H1 (cell line): ENCODE measurements at places on chromosomes 6 and 20.

DNA sequence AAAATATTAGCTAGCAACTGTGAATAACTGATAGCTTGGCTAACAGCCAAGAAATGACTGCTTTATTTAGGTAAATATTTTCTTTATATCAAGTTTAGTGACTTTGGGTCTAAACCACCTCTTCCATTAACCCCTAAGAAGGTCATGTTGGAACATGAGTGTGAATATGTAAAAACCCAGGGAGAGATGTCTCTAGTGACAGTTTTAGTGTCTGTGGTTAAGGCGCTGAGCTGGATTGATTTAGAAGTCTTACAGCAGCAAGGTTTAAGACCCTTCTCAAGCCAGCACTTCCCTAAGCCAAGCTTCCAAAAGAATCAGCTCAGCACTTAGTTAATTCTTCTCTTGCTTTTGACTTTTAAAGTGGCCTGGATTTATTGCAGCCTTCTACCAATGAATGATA, 11.4 kb upstream of the SIRT5 start:
- DNase-seq = no peak

- no peak for DNase-seq
These were observed 632.8 kb downstream of the HACE1 start for GRCh38 chr6:104226790-104227446.

- DNase-seq = no peak
These were observed 51.6 kb upstream of the PMEPA1 start for GRCh38 chr20:57761413-57761734.

DNA sequence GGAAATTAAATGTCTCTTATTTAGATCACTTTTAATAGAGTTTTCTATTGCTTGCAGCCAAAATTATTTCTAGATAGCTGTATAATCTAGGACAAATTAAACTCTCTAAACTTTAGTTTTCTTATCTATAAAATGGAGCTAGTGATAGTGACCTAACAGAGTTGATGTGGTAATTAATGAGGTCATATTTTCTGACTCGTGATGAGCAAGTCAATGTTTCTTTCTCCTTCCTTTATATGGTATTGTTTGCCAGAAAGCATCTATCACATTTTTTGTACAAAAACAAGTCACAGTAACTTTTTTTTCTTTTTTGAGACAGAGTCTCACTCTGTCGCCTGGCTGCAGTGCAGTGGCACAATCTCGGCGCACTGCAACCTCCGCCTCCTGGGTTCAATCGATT, 267.7 kb downstream of the FARS2 start:
- DNase-seq = no peak

DNA sequence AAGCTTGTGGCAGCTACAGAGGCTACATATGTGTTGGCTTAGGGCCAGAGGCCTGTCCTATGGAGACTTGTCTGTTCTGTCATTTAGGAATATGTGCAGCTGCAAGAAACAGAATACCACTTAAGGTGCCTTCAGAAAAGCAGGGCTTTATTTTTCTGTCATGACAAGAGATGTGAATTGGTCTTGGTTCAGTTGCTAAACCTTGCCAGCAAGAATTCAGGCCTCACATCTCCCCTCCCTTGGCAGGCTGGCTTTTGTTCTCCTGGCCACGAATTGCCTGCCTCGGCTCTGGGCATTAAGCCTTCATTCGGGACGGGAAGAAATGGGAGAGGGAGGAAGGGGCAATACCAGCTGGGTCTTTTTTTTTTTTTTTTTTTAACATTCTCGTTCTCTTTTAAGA, 82.4 kb upstream of the TGM3 start:
- DNase-seq = no peak
